GM12878 (cell line): ENCODE measurements at places on chromosomes 3 and 15. TPM values are rescaled to one million over a fixed set of nuclear protein-coding genes. Genes with fewer than 3 reads are reported as not detected.

PARP3 gene
- polyA plus RNA-seq, result 16.3 and 19.0 TPM in 2 replicates

PLA2G4D gene
- polyA plus RNA-seq, result not detected in 2 replicates

SKOR1 gene
- polyA plus RNA-seq, result not detected in 2 replicates

DLG1 gene
- polyA plus RNA-seq, result 35.4 and 40.2 TPM in 2 replicates

ACKR2 gene
- not detected in 2 replicates for polyA plus RNA-seq

UROC1 gene
- polyA plus RNA-seq, result not detected in 2 replicates

CIB2 gene
- 0.89 and 1.5 TPM in 2 replicates for polyA plus RNA-seq

CCR8 gene
- 5.2 and 8.6 TPM in 2 replicates for polyA plus RNA-seq

IL16 gene
- polyA plus RNA-seq, result 32.9 and 37.8 TPM in 2 replicates

KCTD6 gene
- polyA plus RNA-seq, result 8.4 and 8.5 TPM in 2 replicates

SPINT1 gene
- 10.1 and 11.7 TPM in 2 replicates for polyA plus RNA-seq

SAMD7 gene
- polyA plus RNA-seq, result 0.14 TPM in 1 of 2 replicates, not detected in the other

TIMP4 gene
- polyA plus RNA-seq, result not detected in 2 replicates

GOLGA8T gene
- polyA plus RNA-seq, result not detected in 2 replicates

SEC11A gene
- 147 and 154 TPM in 2 replicates for polyA plus RNA-seq

RARRES1 gene
- polyA plus RNA-seq, result 0.52 and 0.63 TPM in 2 replicates

VILL gene
- polyA plus RNA-seq, result 1.5 and 2.1 TPM in 2 replicates

GOLGA8J gene
- polyA plus RNA-seq, result not detected in 2 replicates

DET1 gene
- polyA plus RNA-seq, result 0.87 and 1.1 TPM in 2 replicates

HSPBAP1 gene
- polyA plus RNA-seq, result 10.2 and 11.8 TPM in 2 replicates

ALDH1A3 gene
- polyA plus RNA-seq, result 0.20 and 0.21 TPM in 2 replicates

CHST2 gene
- polyA plus RNA-seq, result 6.5 and 8.3 TPM in 2 replicates

GUCA1C gene
- polyA plus RNA-seq, result not detected in 2 replicates

DUOXA1 gene
- polyA plus RNA-seq, result not detected in 2 replicates

DAPK2 gene
- 1.4 and 4.4 TPM in 2 replicates for polyA plus RNA-seq

MEX3B gene
- 0.07 and 0.20 TPM in 2 replicates for polyA plus RNA-seq
